ENCODE measurements at places on chromosomes 11 and 22. TPM values are rescaled to one million over a fixed set of nuclear protein-coding genes. Genes with fewer than 3 reads are reported as not detected.

DNA sequence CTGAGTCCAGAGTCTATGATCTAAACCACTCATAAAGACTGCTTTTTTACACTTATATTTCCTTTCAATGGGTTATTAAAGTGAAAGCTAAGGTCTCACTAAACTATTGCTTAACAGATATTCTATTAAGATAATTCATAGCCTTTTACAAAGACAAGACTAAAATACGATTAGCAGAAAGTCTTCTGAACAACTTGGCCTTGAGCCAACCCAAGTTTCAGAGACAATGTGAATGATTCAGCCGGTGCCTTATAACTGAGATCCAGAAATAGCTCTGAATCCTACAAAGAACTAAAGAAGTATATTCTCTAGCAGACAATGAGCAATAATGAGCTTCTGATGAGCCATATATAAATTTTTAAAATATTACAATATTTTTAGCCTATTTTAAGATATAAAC lies 41.5 kb upstream of the CARD18 start:
- DNase-seq: no peak

The SCN4B gene
- 0.10 TPM for total RNA-seq

The SERGEF gene
- 33.9 TPM for total RNA-seq

The PKDREJ gene
- total RNA-seq: not detected

The TCF20 gene
- total RNA-seq: 87.1 TPM

The TESMIN gene
- total RNA-seq: 8.1 TPM

The ANO9 gene
- 88.2 TPM for total RNA-seq

- DNase-seq: no peak
Observed at GRCh38 chr11:117879516-117880480, 3.3 kb upstream of the FXYD6 start.

The PRMT3 gene
- total RNA-seq: 18.5 TPM

DNA sequence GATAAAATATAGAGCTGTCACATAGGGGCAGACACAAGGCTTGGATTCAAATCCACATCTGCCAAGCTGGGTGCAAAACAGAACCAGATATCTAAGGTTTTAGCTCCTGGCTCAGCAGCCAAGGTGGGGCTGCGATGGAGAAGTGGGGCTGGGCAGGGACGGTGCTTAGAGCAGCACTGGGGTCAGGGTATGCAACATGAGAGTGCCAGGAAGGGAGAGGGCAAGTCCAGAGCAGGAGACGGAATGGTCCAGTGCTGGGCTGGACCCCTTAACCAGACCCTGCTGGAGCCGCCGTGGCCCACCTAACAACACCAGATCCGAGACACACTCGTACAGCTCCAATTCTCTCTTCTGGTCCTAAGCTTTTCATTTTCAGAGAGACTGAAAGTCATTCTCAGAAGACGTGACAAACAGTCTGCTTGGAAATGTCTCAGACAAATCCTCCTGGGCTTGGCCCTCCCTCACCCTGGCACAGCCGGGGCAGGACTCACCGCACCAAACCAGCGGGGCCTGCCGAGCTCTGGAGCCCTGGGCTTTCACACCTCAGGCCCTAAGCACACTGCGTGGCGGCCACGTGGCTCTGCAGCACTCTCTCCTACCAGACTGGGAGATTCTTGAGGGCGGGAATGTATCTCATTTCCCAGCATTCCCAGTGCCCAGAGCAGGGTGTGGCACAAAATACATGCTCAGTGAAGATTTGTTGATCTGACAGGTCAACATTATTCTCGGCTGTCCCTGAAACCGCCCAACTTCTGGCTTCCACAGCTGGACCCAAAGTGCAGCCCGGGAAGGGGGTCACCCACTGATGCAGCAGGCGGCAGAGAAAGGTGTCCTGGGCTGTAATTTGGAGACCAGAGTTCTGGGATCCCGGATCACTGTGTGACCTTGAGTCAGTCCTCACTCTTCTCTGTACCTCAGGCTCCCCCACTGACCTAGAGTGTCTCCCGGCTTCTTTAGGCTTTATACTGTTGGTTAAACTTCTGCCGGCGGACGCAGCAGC lies 11.6 kb downstream of the LRRC32 start:
- DNase-seq: no peak

DNA sequence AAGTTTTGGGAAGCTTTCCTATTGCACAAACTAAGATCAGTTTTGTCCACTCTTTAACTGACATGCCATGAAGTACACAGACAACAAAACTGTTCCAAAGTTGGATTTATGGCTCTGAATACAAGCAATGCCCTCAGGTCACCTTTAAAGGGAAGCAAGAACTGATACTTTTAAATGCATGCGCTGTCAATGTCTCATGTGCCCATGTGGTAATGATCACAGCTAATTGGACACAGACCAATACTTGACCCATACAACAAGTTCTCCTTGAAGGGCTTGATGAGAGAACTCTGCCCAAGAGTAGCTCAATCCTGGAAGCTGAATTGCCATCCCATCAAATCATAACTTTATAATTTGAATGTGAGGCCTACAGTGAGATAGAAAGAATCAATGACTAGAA lies 624.9 kb downstream of the ETS1 start:
- no peak for DNase-seq

The C11orf65 gene
- total RNA-seq: 1.4 TPM

DNA sequence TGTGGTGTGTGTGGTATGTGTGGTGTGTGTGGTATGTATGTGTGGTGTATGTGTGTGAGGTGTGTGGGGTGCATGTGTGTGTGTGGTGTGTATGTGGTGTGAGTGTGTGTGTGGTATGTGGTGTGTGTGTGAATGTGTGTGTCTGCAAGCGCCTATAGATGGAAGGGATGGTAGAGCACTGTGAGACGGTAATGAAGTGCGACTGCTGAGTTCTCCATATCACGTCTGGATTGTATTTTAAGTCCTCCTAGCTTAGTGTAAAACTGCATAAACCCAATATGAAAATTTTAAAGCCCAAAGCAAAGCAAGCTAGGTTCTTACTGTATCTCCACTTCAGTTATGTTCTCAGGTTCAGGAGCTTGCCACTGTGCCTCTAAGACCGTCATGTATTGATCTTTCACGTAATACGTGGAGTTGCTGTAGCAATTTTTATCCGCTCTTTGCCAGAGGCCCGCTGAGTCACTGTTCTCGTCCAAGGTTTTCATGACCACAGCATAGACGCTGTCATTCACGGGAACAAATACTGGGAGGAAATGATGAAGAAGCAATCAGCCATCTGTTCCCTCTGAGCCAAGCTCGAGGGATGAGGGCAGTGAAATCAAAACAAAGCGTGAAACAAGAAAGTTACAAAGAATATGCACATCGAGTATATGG lies 5.5 kb downstream of the PLET1 start:
- no peak for DNase-seq

The TRIM5 gene
- total RNA-seq: 26.2 TPM

DNA sequence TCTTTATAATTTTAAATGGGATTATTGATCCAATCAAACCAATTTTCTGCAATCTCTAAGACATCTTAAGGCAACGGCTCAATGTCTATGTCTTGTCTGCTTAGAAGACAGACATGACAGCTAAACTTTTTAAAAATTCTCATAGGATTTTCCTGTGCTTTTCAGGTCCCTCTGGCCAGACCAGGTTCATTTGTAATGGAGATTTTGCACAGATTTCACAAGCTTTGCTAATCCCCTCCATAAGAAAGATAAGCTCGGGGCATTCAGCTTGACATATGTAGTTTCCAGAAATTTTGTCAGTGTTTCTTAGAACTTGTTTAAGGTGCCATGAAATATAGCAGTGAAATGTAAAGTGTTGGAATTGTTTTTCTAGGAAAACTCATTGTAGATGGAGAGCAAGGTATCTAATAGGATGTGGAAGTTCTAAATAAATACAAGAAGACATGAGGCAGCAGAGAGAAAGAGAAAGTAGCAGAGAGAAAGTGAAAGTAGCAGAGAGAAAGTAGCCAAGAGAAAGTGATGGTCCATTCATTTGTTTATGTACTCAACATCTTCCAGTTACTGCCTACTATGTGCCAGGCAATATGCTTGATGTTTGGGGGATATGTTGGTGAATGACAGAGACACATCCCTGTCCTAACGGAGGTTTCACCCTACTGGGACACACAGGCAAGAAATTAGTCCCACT lies 219.1 kb upstream of the ARHGAP42 start:
- DNase-seq: no peak

GRCh38 chr11:74672956-74673692 lies 58.1 kb downstream of the CHRDL2 start:
- DNase-seq: no peak

- peak; percentile 55 for DNase-seq
Observed at GRCh38 chr11:72848846-72849466, 34.7 kb downstream of the ATG16L2 start.

DNA sequence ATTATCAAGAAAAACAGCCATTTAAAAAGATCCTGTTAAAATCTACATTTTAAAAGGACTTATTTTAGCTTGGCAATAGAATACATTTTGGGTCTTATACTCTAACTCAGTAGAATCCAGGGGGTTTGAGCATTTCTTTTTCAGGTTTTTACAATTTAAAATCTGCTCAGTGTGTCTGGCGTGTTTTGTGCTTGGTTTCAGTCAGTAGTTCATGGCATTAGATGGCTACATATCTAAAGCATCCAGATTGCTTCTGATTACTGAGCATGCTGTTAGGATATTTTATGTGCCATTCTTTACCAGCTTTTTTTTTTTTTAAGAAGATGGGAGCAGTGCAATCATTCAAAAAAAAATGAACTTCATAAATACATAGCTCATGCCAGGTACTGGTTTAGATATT lies 566.1 kb upstream of the LARGE1 start:
- no peak for DNase-seq

The CCDC81 gene
- 0.64 TPM for total RNA-seq

DNA sequence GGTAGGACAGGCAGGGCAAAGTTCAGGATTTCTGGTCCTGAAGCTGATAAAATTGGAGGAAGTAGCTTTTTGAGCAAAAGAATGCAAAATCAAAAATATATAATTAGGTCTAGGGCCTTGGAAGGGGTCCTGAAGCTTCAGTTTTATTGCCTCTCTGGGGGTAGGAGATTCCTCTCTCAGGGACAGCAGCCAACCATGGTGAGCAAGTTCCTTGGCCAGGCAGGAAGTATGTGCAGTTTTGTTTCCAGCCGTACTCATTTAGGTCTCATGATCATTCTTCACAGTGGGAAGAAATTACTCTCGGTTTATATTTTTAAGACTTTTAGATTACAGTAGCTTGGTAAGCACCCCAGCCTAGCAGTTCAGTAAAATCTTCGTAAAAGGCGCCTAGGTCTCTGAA lies 2.9 kb upstream of the RAB38 start:
- DNase-seq: no peak

DNA sequence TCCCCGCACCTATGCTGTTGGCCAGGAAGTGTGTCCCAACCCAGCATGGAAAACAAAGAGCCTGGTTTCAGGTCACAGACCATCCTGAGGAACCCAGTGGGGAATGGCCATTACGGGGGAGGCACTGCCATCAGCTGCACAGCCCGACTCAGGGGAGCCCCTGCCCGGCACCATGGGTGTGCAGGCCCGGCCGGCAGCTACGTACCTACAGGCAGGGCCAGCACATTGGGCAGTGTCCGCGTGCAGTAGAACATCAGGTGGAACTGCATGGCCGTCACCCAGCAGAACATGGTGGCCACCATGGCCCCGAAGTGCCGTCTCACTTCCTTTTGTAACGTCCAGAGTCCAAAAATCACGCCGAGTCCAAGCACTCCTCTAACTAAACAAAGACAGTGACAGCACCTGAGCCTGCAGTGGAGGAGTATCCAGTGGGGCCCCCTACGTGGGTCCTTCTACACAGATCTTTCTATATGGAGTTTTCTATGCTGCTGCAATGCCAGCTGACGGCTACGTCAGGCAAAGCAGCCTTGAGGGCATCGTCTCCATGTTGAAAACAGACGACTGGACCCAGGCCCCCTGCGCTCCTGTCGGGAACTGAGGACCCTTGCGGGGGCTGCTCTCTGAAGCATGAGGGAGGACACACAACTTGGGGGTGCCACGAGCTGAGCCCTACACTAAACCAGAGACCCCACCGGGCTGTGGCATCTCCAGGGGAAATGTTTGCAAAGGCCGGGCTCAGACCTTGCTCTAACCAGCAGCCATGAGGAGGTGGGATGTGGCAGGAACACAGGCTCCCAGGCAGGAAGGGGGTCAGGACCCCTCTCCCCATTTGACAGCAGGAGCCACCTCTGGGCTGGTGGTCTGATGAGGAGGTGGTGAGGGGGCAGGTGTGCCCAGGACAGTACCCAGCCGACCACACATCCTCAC lies 7.7 kb downstream of the ALG12 start:
- DNase-seq: no peak

The LGALS12 gene
- total RNA-seq: not detected

DNA sequence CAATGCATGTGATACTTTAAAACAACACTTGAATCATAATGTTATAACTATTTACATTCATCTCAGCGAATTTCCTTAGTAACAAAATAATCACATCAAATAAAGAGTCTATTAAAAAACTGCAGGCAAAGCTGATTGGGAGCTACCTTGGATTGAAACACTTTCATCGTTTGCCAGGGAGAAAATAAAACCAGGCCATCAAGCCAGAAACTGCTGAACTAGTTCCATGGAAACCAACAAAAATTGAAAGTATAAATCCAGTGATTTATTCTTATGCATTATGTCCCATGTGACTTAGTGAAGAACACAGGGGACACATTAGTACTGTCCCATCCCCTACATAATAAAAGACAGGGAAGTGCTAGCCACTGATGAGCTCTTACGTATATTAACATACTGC lies 21.7 kb downstream of the SLC35F2 start:
- no peak for DNase-seq

DNA sequence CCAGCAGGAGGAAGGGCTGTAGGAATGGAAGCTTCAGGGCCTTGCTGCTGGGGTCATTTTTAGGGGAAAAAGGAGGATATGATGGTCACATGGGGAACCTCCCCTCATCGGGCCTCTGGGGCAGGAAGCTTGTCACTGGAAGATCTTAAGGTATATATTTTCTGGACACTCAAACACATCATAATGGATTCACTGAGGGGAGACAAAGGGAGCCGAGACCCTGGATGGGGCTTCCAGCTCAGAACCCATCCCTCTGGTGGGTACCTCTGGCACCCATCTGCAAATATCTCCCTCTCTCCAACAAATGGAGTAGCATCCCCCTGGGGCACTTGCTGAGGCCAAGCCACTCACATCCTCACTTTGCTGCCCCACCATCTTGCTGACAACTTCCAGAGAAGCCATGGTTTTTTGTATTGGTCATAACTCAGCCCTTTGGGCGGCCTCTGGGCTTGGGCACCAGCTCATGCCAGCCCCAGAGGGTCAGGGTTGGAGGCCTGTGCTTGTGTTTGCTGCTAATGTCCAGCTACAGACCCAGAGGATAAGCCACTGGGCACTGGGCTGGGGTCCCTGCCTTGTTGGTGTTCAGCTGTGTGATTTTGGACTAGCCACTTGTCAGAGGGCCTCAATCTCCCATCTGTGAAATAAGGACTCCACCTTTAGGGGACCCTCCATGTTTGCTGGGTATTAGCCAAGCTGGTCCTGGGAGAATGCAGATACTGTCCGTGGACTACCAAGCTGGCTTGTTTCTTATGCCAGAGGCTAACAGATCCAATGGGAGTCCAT lies 14.1 kb downstream of the IL10RA start:
- no peak for DNase-seq

All from activated CD4-positive, alpha-beta T cell treated with anti-CD3 and anti-CD28 coated beads, Interleukin-2, amount 10 ng/mL, durations not matched to agents 7 days and 5 days (primary cell).